Stimulated activated CD4-positive, alpha-beta T cell treated with anti-CD3 and anti-CD28 coated beads, Interleukin-1b, Interleukin-23, amount 100 ng/mL, for 1 hour (primary cell): ENCODE measurements at places on chromosomes 7 and 10.

DNA sequence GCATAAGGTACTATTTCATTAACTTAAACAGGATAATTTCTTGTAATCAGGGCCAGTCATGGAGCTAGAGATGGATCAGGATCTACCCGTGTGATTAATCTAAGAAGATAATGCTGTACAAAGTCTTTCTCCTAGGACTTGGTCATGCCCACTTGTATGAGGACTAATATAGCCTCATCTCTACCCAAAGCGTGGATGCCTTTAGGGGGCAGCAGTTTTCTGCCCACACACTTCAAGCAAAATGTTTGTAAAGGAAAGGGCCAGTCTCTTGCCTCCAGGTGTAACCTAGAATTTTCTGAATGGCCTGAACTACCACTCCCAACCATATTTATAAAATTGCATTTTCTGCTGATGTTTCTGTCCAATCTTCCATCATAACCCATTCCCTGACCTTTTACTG, 764.0 kb upstream of the IGFBP3 start:
- no peak for DNase-seq

DNA sequence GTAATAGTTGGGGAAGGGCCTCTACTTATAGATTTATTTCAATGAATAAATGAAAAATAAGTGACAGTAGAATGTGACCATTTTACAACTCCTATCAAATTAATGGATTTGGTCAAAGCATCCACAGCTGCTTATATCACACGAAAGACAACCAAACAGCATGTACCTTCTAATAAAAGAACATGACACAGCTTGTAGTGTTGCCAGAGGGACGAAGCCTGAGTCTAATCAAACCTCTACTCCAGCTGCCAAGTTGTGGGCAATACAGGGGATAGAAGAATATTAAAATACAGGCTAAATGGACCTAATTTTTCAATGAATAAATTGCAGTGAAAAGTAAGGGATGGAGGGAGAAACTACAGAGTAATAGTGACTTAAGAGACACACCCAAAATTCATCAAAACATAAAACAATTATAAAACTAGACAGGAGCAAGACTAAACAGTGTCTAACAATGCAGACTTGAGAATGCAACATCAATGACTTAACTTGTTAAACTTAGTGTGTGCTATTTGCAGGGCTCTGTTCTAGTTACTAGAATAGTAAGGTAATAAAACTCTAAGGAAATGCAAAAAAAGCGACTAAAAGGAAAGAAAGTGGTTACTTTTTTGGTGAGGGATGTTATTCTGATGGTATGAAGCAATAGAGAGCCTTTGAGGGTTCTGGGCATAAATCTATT, 853.8 kb downstream of the GRM8 start:
- no peak for DNase-seq

- DNase-seq, result no peak
Observed at GRCh38 chr10:3720228-3721019, 64.6 kb downstream of the KLF6 start.

DNA sequence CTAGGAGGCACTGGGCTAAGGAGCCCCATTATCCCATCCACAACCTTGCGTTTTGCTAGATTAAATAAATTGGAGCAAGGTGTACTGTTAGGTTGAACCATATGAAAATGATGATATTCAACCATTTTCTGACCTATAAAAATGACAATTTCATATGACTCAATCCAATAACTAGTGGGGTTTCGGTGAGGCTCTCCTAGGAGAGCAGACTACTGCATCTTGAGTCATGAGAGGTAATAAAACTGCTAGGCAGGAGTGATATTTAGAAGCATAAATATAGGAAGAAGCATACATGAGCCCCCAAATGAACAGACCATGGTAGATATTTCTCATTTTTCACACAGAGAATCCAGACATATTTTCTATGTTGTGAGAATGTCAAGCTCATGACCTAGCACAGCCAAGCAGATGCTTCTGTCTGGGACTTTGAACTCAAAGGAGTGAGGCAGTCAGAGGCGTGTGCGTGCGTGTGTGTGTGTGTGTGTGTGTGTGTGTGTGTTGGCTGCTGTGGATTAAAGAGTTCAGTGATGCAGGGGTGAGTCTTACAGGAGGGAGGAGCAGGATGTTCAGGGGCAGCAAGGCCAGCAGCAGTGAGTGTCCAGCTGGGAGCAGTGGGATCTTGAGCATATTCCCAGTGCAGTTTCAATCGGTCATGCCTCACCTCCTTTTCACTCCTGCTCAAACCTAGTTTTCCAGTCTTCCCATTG, 17.8 kb upstream of the WDR11 start:
- no peak for DNase-seq

DNA sequence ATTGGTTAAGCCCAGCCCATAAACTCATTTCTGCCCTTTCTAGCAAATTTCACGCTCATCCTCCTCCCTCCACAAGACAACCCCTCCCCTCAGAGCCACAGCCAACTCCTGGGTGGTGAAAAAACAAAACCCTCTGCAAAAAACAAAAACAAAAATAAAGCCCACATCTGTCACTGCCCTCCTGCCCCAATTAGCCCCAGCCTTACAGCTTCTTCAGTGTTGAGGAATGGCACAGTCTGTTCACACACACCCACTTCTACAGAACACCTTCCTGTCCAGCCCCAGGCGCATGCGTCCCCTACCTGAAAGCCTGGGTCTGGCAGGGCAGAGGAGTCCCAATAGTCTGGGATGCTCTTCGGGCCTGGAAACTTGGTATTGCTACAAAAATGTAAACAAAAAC, 34.4 kb downstream of the PARP12 start:
- no peak for DNase-seq
